ENCODE measurements at places on chromosomes 1 and 21. TPM values are rescaled to one million over a fixed set of nuclear protein-coding genes. Genes with fewer than 3 reads are reported as not detected.
A peak's percentile ranks its signal among the peaks of the same experiment; 100 is the strongest.

GRCh38 chr1:68217060-68217554, 15.2 kb downstream of the WLS start:
- DNase-seq, result no peak

GRCh38 chr1:53631622-53632310, 107.2 kb downstream of the GLIS1 start:
- no peak for DNase-seq

DNA sequence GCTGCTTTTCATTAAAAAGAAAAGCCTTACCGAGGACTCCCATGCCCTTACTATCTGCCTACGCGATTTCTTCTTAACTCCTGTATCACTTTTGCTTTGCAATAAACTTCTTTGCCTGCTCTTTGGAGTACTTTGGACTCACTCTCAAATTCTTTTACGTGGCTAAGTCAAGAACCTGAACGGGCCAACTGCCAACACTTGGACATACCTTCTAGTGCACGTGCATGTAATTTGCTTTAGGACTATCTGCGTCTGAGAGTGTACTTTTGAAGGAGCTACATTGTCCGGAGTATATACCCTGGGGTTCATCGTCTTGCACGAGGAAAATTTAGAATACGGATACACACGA, 3.6 kb upstream of the OTUD3 start:
- no peak for DNase-seq

DNA sequence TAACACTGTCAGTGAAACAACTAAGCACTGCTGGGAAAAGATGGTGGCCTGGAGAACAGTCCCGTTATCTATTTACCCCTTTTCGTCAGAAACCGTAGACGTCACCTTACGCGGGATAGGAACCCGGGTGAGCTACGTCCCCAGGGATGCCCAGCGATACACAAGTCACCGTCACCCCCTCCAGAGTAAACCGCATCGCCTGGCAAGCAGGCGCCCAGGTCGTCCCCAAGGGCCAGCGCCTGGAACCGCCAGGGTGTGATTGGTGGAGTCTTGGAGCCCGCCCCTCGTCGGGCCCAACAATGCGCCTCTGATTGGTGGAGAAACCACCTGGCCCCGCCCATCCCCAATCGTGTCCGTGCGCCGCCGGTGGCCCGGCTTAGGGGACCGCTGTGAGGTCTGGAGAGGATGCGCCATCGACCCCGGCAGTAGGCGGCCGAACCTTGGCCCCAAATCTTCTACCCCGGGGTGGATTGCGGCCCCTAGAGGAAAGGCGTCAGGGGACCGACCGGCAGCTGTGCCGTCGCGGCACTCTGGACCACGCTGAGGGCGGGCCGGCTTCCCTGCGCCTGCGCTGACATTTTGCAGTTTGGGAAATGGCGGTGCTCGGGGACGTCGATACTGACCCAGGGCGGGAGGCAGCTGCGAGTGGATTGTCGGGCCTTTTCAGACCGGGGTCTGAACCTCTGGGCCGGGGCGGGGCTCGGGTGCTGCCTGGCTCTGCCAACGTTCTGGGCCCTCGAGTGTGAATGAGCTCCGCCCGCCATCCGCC, 34.4 kb downstream of the SLC2A1 start:
- DNase-seq, result peak; percentile 96

DNA sequence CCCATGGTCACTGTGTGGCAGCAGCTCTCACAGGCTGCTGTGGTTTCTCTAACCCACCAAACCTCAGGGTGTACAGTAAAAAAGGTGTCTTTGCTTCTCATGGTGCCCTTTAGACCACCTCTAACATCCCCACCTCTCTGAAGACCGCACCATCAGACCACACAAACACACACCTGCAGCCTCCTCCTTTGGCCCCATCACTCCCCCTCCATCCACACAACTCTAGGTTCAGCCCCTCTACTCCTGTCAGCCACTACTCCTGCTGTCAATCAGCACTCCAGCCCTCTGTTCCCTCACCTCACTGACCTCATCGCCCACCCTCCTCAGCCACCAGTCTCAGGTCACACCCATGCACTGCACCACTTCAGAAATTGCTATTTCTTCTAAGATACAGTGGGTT, 7.5 kb downstream of the ZNF692 start:
- DNase-seq, result no peak

GRCh38 chr1:67135354-67135753, 584 bp upstream of the C1orf141 start:
- no peak for DNase-seq

GRCh38 chr21:45950740-45951515, 30.6 kb upstream of the COL6A1 start:
- no peak for DNase-seq

GRCh38 chr1:36703526-36704208, 221.0 kb upstream of the CSF3R start:
- no peak for DNase-seq

GRCh38 chr1:27726173-27727044, 648 bp downstream of the FAM76A start:
- peak; percentile 86 for DNase-seq

- no peak for DNase-seq
These were observed 66.6 kb downstream of the MAP3K21 start for GRCh38 chr1:233393926-233394680.

- no peak for DNase-seq
These were observed 62.1 kb downstream of the RGS21 start for GRCh38 chr1:192378878-192379277.

- DNase-seq, result no peak
These were observed 16.1 kb downstream of the TOMM20 start for GRCh38 chr1:235112297-235113182.

The LRRC40 gene
- 11.2 TPM for total RNA-seq

The ADCY10 gene
- not detected for total RNA-seq

The MAP3K21 gene
- 10.7 TPM for total RNA-seq

The PADI2 gene
- 27.2 TPM for total RNA-seq

The NEK2 gene
- 3.2 TPM for total RNA-seq

The NBPF19 gene
- total RNA-seq, result 23.3 TPM

All from suprapubic skin (tissue), 4 donors.